NAMALWA (cell line): ENCODE measurements at places on chromosomes 1 and 21.

DNA sequence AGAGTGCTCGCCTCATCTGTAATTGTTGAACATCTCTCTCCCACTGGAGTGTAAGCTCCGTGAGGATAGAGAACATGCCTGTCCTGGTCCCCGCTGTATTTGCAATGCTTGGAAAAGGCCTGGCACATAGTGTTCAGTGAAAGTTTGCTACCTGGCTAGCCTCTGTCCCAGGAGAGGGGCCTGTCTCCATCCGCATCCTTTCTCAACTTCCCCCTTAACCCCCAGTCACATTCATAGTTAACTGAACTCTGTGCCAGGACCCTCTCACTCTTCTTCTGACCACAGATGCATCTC lies 15.2 kb downstream of the SPOCD1 start:
- no peak for DNase-seq

- DNase-seq: peak; percentile 87
Observed at GRCh38 chr1:31593770-31594632, 17.7 kb downstream of the TINAGL1 start.

- DNase-seq: no peak
Observed at GRCh38 chr1:183206538-183207122, 20.6 kb downstream of the LAMC2 start.

DNA sequence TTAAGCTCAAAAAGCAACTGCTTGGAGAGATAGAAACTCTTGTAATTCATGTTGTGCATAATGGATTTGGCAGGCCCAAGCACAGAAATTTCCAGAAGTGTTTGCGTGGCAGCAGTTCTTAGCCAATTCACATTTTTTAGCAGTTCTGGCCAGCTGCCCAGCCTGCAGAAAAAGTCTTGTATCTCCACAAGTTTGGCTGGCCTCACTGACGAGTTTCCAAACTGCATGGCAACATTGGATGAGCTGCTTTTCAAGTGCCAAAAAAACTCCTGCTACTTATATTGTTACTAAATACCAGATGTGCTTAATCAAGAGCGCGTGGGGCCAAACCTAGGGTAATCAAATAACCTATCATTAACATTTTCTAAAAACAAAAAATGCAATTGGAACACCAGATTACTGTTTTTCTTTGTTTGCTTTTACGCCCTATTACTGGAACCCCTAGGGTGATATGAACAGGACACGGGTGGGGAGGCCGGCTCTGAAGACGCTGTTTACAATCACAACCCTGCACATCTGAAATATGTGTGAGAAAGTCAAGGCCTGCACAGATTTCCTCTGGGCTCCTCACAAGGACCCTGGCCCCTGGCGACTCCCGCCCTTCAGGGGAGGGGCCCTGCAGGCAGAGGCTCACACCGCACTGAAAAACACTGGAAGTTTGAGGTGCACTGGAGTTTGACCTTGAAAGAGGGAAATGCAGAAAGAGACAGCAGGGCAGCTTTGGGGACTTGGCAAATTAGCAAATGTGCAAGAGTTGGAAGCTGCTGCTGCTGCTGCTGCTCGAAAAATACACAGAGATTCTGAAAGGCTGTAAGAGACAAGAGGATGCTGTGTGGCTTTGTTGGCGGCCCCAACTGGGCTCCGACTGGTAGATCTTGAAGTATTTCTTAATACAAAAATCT lies 55.2 kb upstream of the TARBP1 start:
- no peak for DNase-seq

- no peak for DNase-seq
Observed at GRCh38 chr1:192983349-192983980, 75.7 kb downstream of the UCHL5 start.

- no peak for DNase-seq
Observed at GRCh38 chr1:108043707-108044106, 78.7 kb upstream of the VAV3 start.

DNA sequence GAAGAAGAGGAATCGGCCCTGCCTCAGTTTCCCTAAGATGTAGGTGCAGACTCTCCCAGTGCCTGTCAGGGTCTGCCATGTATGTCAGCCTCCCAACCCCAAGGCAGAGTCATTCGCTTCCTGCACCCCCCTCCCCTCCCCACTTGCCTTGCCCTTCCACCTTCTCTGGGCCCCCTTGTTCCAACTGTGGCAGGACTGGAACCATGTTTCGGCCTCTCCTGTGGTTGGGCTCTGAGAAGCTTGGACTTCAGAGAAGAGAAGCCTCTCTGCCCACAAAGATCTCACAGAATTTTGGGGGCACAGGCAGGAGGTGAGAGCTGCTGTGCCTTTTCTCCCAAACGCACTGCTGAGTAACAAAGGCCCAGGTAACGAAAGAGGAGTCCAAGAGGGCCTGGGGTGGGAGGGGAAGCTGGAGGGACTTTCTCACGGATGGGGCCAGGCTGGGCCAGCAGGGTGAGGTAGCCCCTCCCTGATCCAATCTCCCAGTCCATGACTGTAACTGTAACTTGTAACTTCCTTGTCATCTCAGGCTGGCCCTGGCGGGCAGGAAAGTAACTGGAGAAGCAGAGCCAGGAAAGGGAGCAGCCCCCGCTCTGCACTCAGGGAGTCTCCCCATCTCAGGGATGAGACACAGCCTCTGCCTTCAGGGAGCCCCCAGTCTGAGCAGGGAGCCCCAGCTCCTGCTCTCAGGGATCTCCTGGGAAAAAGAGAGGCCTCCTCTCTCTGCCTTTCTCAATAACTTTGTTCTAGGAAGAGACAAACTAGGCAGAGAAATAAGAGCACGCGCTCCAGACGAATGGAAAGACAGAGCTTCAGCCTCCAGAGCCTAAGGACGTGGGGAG lies 11.3 kb downstream of the CRABP2 start:
- DNase-seq: no peak

DNA sequence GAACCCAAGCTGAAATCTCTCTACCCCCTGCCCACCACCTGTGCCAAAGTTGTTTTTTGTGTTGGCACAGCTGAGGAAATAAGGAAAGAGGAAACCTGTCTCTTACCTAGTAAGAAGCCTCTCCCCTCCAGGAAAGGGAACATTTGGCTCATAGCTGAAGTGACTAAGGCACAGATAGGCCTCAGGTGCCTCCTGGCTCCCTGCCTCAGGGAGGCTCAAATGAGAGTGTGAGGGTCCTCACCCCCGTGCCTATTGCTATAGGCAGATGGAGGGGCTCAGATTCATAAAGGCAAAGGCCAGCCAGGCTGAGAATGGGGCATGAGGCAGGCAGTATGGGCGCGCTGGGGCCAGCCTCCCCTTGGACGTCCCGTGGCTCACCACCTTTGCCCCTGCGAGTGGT lies 7.4 kb downstream of the SLC30A2 start:
- DNase-seq: no peak

GRCh38 chr1:204102739-204103430 lies 30.0 kb downstream of the SOX13 start:
- DNase-seq: no peak

DNA sequence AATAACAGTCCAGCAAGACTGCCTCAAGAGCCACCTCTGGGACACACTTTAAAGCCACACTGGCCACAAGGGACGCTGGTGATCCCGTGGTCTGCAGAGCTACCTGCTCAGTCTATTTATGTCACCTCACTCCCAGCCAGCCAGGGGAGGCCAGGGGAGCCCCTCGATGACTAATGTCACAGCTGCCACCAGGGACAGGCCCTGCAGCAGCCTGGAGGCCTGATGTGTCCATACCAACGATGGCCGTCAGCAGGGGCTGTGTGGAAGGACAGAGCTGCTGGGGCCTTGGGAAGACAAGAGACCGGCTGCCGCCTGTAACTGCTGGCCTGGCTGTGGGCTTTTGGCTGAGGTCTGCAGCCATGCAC lies 71.0 kb downstream of the SIK1 start:
- DNase-seq: peak; percentile 38

GRCh38 chr1:150778409-150778808 lies 12.8 kb upstream of the CTSS start:
- DNase-seq: no peak

GRCh38 chr1:176391621-176392020 lies 71.4 kb upstream of the PAPPA2 start:
- DNase-seq: no peak

GRCh38 chr1:205775015-205775716 lies at the start of gene RAB29:
TSS of gene RAB29 (minus strand) at chr1:205775482. CDS start at chr1:205774956, 526 bp downstream.
- DNase-seq: peak; percentile 94

GRCh38 chr1:37167479-37167878 lies 133.2 kb upstream of the GRIK3 start:
- DNase-seq: no peak

GRCh38 chr1:238377280-238377919 lies 486.7 kb upstream of the ZP4 start:
- DNase-seq: no peak

GRCh38 chr1:168141871-168142385 lies 5.2 kb upstream of the GPR161 start:
- no peak for DNase-seq

GRCh38 chr21:42289926-42290325 lies 25.3 kb downstream of the TFF3 start:
- no peak for DNase-seq

GRCh38 chr1:232697187-232697822 lies 67.4 kb upstream of the SIPA1L2 start:
- DNase-seq: no peak

- DNase-seq: no peak
Observed at GRCh38 chr1:111475701-111476100, 1.9 kb downstream of the C1orf162 start.

DNA sequence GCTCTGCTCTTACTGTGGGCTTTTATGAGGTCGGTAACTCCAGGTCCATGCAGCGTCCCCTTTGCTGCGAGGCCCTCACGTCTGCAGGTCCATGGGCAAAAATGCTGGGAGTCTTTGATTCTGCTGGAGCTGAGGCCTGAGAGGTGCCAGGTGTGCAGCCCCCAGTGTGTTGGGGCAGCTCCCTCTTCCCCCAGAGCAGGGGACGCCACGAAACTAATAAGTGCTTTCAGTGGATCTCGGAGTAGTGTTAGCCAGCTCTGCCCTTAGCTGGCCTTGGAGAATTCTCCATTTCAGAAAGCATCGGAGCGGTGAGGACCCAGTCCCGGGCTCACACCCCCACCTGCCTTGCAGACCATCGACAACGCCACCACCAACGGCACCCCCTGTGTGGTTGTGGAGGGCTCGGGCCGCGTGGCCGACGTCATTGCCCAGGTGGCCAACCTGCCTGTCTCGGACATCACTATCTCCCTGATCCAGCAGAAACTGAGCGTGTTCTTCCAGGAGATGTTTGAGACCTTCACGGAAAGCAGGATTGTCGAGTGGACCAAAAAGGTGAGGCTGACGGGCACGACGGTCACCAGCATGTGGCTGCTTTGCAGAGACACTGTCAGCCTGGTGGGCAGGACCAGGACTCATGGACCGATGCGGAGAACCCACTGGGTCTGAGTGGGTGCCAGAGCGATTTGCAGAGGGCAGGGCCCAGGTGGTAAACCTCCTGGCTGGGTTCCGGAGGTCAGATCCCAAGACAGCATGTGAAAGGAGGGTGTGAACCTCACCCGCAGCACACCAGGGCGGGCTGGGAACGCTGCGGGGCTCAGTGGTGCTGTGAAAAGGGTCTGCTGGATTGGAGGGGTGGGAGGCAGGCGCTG lies 25.5 kb downstream of the TRPM2 start:
- DNase-seq: no peak

DNA sequence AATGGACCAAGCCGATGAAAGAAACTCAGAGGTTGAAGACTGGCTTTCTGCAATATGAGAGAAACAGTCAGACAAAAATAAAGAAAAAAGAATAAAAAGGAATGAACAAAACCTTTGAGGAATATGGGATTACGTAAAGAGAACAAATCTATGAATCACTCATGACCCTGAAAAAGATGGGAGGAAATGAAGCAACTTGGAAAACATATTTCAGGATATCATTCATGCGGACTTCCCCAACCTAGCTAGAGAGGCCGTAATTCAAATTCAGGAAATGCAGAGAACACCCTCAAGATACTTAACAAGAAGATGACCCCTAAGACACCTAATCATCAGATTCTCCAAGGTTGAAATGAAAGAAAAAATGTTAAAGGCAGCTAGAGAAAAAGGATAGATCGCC lies 705.3 kb upstream of the CHRM3 start:
- DNase-seq: no peak

DNA sequence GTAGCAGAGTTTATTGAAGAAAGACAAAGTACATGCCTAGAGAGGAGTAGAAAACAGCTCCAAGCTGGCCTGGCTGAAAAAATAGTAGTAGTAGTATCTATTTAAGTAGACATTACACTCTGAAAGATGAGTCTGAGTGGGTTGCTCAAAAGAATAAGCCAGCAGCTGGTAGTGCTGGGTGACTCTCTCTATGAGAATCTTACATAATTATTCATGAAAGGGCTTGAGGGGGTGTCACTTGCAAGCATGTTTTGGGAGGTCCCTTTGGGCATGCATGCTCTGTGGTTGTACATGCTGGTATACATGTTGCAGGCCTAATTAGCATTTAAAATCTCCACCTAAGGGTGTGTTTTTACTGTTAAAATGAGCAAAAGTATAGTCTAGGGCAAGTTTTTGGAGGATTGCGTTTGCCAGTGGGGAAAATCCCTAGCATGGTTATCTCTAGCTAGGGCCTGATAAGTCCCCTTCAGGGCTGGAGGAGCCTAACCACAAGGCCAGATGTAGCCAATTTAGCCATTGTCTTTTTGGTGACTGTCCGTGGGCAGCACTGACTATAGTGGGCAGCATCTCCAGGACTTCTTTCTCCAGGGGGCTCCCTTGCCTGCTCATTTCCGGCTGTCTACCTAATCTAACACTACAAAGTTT lies 11.0 kb upstream of the FCGR2A start:
- DNase-seq: no peak

GRCh38 chr1:154218545-154218944 lies 2.2 kb upstream of the UBAP2L start:
- DNase-seq: no peak

DNA sequence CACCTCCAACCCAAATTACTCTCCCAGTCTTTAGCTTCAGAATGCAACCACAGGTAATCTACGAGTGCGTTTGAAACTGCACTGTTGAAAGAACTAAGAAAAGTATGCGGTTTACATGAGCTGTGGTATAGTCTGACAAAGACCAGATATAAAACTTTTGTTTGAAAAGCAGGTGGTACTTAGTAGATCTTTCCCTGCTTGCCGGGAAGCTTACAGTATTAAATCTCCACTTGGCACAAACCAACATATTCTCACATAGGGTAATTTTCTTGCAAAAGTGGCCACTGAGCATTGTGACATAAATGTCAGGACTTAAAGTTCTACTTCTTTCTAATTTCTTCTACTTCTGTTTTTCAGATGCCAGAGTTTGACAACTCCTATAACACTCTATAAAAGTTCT lies 8.4 kb downstream of the RGS2 start:
- DNase-seq: no peak

DNA sequence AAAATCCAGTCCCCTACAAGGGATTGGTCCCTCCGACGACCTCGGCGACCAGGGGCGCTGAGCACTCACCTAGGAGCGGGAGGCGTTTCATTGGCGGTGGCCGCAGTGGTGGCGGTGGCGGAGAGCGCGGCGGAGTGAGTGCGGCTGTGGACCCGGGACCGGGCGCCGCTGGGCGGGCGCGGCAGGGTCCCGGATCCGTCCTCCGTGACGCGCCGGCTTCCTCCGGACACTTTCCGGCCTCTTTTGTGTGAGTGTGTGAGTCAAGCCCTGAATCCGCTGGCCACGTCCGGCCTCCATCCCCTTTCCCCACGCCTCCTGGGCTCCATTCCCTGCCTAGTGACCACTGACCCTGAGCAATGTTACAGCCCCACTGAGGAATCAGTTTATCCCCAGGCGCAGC lies at the start of gene ADGRL4:
ADGRL4 (minus strand) TSS at position 167 of the 400 bp plus-strand sequence; CDS start at position 91, 76 bp downstream.
- DNase-seq: no peak
